Stimulated activated CD4-positive, alpha-beta T cell treated with anti-CD3 and anti-CD28 coated beads, Interleukin-1b, Interleukin-23, amount 100 ng/mL, for 1 hour (primary cell): ENCODE measurements at places on chromosomes 3 and 15.
A peak's percentile ranks its signal among the peaks of the same experiment; 100 is the strongest.

- no peak for DNase-seq
These were observed 12.7 kb downstream of the TICRR start for GRCh38 chr15:89587955-89588354.

DNA sequence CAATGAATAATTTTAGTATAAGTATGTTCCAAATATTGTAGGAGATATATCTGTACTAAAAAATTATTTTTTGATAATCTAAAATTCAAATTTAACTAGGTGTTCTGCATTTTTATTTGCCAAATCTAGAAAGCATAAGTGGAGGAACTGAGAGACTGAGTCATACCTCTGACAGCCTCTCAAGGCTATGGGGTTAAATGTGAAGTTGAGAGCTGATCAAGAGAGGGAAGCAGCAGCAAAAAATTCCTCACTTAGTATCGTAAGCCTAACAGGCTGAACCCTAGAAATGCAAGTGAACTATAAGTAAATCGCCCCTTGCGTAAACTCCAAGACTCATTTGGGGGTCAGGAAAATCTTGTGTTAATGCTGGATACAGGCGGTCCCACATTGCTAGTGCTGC is 12.8 kb upstream of the TOPAZ1 start:
- DNase-seq = no peak

DNA sequence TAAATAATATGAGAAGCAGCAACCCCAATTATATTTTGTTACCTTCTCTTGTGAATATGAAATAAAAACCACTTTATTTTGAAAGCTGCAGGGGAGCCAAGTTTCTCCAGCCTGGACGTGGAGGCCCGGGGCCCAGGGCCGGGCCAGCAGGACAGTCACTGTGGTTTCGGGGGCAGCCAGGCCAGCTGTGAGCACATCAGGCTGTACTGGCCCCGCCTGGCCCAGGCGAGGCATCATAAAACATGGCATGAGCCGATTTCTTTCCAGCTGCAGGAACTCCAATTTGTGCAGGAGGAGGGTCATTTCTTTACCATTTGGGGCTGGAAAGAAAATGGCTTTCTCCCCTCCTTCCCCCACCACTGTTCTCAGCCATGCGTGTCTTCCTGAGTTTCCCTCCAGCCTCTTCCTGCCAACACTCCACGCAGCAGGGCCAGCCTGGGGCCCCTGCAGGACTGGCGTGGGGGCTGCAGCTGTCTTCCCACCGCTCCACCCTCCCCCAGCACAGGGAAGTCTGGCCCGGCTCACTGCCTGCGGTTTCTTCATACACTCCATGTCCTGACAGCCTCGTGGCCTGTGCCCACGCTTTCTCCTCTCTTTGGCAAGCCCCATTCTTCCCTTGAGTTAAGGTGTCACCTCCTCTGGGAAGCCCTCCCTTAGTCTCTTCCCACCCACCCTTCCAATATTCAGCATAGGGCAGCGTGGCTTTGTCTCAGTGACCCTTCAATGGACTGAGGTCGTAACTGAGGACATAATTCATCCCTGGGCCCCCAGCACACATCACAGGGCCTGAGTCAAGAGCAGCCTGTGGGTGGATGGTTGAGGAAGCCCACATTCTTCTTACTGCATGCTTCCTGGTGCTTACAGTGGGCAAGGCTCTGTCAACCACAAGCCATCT is 135.8 kb downstream of the CHSY1 start:
- DNase-seq = no peak

DNA sequence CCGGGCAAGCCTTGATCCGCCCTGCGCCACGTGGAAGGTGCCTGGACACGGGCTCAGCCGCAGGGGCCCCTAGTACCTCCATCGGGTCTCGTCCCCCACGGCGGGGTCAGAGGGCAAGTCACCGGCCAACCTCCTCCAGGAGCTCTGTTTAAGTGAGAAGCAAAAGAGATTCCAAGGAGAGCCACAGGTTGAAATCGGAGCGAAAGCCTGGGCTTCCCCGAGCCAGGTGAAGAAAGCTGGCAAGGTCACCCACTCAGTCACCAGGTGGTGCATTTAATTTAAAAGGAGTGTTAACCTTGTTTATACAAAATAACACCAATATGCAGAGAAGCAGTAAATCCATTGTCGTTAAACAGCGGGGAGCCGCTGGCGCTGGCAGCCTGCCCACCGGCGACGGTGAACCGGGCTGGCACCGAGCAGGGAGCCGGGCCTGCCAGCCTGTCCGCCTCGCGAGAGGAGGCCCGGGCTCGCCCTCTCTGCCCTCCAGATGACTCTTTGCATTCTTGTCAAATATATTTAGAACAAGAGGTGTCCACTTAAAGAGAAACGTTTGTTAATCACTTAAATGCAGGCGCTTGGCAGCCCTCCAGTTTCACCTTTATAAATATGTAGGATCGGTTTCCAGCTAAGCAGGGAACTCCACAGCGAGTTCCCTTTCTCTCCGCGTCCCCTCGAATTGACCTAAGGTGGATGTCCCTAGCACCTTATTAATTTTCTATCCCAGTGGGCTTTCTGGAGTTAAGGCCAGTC is 277.3 kb upstream of the NR2F2 start:
- no peak for DNase-seq

- no peak for DNase-seq
These were observed 213.8 kb downstream of the IL5RA start for GRCh38 chr3:2896308-2896939.

GRCh38 chr15:40379374-40379773 is 3.1 kb upstream of the KNSTRN start:
- no peak for DNase-seq

DNA sequence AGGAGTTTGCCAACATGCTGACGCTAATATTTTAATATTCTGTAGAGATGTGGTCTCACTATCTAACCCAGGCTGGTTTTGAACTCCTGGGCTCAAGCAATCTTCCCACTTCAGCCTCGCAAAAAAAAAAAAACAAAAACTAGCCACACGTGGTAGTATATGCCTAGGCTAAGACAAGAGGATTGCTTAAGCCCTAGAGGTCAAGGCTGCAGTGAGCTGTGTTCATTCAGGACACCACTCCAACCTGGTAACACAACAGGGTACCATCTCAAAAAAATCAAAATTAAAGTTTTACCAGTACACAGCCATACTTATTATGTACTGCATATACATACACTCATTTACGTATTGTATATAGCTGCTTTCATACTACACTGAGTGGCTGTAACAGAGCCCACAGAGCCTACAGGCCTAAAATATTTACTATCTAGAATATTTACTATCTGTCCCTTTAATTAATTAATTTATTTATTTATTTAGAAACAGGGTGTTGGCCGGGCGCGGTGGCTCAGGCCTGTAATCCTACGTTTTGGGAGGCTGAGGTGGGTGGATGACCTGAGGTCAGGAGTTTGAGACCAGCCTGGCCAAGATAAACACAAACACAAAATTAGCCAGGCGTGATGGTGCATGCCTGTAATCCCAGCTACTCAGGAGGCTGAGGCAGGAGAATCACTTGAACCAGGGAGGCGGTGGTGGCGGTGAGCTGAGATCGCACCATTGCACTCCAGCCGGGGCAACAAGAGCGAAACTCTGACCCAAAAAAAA is 23.2 kb downstream of the SMARCC1 start:
- DNase-seq = no peak

GRCh38 chr3:172415323-172415722 is 32.9 kb downstream of the GHSR start:
- DNase-seq = no peak

GRCh38 chr3:37458162-37459120 is 284.1 kb upstream of the LRRFIP2 start:
- DNase-seq = no peak

DNA sequence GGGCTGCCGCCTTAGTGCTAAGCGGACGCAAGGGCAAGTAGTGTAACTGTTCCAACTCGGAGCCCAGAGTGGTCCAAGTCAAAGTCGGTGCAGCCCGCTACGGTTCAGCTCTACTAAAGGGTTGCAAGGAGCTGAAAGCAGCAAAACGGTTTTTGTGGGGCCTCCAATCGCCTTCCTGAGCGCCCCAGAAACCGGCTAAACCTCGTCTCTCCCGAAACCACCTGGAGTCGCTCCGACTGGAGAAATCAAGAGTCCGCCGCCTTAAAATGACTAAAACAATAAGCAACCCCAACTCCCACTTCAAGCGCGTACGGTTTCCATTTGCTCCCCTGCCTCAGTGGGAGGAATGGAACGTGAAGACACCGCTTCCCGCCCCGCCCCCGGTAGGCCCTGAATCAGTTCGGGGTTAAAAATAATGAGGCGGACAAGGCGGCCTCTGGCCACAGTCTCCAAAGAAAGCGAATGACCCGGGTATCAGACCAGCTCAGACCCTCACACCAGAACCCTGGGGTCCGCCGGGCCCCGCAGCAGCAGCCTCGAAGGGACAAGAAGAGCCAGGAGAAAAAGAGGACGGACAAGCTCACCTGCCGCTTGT is 401 bp downstream of the SEC11A start:
- DNase-seq = peak; percentile 15

DNA sequence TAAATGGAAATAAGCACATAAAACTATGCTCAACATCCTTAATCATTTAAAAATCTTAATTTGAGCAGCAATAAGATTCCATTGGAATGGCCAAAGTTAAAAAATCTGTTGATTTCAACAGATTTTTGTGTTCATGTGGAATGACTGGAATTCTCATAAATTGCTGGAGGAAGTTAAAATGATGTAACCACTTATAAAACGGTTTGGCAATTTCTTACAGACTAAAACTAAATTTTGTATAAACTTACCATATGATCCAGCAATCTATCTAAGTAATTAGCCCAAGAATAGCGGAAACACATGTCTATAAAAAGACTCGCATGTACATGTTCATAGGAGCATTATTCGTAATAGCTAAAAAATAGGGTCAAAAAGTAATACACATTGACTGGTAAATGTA is 1713.6 kb downstream of the SI start:
- DNase-seq = no peak

DNA sequence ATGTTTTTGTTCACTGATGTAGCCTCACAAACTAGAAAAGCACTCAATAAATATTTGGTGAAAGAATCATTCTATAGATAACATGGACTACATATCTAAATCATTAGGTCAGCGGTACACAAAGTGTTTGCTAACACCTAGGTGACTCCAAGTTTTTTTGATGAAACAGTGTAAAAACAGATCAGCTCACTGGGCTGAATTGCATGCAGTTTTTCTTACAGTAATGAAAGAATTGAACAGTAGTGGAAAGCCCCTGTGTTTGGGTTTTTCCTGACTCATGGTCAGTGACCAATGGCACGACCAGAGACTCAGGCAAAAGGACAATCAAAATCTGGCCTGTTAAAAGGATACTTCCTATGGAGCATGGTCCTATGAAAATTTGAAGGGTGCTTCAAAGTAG is 384.3 kb upstream of the EPHA6 start:
- DNase-seq = no peak

- DNase-seq = peak; percentile 10
These were observed 43.5 kb downstream of the ACAD9 start for GRCh38 chr3:128922804-128923459.

DNA sequence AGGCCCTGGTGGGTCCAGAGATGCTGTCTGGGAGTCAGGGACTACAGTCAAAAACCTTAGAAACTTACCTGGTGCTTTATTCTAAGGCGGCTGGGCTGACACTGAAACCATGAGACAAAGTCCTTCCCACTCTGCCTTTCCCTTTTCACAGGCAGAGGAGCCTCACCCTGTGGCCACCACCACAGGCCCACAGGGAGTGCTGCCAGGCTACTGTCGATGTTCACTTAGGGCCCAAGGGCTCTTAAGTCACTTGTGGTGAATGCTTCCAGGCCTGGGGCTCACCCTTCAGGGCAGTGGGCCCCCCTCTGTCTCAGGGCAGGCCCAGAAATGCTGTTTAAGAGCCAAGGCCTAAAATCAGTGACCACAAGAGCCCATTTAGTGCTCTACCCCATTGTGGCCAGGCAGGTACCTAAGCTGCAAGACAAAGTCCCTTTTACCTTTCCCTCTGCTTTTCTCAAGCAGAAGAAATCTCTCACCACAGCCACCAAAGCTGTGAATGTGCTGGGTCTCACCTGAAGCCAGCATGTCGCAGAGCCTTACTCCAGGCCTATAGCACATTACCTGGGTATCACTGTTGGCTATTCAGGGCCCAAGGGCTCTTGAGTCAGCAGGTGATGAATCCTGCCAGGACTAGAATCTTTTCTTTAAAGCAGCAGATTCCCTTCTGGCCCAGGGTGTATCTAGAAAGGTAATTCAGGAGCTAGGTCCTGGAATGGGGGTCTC is 39.5 kb upstream of the GOLGA6B start:
- DNase-seq = no peak

GRCh38 chr3:35639254-35640186 is at the start of gene ARPP21:
Gene ARPP21, plus strand, starts transcription at chr3:35639525. Its CDS starts 42,227 bp downstream, at chr3:35681752.
- DNase-seq = no peak

- DNase-seq = no peak
These were observed 232.5 kb upstream of the ST8SIA2 start for GRCh38 chr15:92161039-92161670.

DNA sequence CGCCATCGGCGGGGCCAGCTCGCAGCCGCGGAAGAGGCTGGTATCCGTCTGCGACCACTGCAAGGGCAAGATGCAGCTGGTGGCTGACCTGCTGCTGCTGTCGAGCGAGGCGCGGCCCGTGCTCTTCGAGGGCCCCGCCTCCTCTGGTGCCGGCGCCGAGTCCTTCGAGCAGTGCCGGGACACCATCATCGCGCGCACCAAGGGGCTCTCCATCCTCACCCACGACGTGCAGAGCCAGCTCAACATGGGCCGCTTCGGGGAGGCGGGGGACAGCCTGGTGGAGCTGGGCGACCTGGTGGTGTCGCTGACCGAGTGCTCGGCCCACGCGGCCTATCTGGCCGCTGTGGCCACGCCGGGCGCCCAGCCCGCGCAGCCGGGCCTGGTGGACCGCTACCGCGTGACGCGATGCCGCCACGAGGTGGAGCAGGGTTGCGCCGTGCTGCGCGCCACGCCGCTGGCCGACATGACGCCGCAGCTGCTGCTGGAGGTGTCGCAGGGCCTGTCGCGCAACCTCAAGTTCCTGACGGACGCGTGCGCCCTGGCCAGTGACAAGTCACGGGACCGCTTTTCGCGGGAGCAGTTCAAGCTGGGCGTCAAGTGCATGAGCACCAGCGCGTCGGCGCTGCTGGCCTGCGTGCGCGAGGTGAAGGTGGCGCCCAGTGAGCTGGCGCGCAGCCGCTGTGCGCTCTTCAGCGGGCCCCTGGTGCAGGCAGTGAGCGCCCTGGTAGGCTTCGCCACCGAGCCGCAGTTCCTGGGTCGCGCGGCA is 1.8 kb downstream of the TLNRD1 start:
- no peak for DNase-seq

DNA sequence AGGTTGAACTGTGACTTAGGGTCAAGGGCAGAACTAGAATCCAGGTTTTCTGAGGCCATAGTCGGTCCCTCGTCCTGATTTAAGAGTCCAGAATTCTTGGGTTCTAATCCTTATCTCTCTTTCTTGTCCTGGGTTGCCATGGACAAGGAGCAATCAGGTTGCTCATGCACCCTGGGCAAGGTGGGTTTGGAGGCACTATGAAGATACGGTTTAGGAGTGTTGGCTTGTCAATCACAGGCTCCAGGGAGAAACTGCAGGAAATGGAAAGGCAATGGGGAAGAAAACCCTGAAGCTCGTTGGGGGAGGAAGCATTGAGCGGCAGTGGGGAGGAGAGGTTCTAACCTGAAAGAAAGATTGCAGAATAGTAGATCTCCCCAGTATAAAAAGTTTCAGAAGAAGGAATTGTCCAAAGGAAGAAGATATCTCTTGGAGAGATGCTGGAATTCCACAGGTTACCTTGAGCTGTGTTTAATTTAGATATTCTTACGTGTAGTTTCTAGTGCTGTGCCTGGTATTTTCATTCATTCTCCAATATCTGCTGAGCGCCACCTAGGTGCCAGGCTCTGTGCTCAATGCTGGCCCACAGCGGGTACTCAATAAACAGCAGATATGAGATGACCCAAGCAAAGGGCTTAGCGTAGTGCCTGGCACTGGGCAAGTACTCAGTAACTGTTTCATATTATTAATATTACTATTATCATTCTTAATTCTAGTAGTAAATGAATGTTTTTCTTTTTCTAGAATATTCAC is 2.0 kb downstream of the ACAN start:
- no peak for DNase-seq
